ENCODE measurements at places on chromosomes 1 and 21.

- peak; percentile 30 for DNase-seq
Measured at GRCh38 chr1:35886577-35887431, 3.8 kb downstream of the AGO1 start.

DNA sequence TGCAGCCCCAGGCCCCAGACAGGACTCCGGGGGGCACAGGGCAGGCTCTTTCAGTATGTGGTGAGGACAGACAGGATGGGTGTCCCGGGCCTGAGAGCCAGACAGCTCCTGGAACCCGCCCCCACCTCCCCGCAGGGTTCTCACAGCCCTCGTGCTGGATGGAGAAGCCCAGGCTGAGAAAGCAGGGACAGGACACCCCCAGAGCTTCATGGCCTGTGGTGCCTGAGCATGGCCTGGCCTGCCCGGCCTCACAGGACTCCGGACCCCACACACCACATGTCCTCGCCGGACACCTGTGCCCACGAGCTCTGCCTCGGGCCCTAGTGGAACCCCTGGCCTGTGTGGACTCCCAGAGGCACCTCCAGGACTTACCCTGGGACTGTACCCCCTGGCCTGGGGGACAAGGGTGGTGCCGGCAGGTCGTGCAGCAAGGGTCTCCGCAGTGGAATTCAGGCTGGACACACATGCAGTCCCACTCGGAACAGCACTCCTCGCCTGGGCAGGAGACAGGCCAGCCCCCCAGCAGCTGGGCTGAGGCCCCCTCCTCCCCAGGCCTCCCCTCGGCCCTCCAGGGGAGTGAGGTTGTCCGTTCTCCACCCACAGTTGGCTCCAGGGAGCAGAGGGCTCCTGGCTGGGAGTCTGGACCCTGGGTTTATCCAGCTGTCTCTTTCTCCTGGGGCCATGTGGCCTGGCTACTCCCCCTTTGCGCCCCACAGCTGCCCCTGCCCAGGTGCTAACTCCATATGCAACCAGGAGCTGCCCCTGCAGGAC, 1.2 kb downstream of the TNFRSF18 start:
- DNase-seq: no peak

GRCh38 chr21:35905096-35905962, 155.0 kb downstream of the SETD4 start:
- DNase-seq: no peak

- no peak for DNase-seq
Measured at GRCh38 chr1:53606651-53607051, 132.3 kb downstream of the GLIS1 start.

DNA sequence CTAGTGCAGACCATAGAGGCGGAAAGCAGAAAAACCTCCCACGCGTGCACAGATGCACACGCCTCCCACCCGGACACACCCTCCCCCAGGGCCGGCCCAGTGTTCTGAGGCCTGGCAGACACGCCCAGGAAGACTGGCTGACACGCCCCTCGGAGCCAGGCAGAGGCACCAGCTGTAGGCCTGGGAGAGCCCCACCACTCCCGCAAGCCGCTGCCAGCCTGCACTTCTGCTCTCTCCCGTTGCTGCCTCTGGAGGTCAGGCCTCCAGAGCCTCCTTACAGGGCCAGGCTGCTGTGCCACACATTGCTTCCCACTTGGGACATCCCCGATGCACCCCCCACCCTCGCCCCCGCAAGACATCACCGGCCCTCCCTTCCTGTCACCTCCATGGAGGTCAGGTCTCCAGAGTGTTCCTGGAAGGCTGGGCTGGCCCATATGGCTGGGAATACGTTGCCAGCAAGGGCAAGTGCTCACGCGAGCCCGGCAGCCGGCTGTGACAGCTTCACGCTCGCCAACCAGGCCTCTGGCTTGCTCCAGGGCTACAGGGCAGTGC, 40.4 kb downstream of the CASZ1 start:
- peak; percentile 45 for DNase-seq

DNA sequence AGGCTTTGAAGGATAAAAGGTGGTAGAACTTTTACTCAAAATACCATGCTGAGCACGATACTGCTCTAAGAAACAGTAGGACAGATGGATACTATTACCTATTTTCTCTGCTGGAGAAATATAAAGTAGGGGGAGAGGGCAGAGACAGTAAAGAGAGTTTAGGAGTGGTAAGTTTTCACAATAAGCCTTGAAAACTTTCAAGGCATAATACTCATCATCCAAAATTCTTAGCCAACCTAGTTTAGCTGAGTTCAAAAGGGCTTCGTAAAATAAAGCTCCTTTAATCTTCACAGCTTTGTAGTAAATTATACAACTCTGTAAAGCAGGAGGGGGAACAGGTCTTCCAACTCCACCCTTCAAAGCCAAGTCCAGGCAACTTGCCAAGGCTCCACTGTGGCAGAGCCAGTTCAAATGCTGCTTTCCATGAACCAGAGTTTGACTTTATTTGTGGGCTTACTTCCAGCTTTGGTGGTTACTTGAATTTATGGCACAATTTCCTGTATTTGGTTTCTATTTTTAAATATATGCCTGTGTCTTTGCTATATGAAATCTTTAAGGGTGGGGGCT, 15.5 kb downstream of the TEX38 start:
- DNase-seq: no peak

DNA sequence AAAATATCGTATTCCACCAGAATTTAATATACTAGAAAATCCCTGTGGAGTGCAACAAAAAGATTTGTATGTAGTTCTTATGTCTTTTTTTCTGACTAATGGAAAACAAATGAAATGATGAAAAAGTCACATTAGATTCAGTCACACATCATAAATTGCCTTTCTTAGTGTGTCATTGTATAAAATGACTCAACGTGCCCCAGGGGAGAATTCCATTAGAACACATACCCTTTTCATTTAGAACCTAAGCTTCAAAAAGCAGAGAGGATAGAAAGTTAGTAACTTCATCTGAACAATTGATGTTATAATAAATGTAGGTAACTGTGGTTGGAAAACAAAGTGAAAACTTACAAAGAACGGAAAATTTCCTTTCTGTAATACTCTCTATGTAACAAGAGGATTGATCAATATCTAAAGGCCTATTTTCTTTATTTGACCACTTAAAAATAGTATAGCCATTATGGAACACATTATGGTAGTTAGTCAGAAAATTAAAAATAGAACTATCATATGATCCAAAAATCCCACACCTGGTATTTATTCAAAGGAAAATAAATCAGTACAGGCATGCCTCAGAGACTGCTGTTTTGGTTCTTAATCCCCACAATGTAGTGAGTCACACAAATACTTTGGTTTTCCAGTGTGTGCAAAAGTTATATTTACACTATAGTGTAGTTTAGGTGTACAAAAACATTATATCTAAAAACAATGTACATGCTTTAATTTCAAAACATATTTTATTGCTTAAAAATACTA, 1016.1 kb downstream of the KCNT2 start:
- no peak for DNase-seq

DNA sequence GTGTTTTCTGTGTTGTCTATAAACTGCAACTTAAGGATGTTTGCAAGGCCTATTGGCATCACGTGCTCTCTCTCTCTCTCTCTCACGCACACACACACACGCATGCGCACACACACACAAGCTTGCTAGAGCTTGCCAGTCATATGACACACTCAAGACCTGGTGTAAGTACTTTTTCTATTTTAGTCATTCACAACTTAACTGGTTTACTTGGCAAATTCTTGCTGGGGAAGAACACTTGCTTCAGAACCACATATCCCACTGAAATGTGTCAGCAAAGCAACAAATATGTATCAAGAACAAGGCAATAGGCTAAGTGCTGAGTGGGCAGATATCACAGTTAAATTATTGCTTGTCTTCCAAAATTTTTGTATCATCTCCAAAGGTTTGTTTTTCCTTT, 107.8 kb downstream of the DISC1 start:
- DNase-seq: no peak

DNA sequence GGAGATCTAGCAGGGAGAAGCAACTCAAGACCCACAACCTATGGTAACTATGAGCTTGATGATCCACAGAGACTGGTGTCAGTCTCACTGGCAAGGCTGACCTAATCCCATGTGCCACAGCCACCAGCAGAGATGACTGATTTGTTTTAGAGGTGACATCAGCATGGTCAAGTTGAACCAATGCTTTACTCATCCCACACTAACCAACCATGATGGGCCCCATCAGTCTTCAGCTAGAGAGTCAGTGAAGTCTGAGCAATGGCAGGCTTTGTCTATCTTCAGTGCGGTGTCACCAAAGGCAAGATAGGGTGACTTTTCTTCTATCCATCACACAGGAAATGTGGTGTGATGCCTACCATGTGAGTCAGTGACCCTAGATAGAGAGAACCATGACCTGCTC, 1470.7 kb downstream of the NCAM2 start:
- DNase-seq: no peak

DNA sequence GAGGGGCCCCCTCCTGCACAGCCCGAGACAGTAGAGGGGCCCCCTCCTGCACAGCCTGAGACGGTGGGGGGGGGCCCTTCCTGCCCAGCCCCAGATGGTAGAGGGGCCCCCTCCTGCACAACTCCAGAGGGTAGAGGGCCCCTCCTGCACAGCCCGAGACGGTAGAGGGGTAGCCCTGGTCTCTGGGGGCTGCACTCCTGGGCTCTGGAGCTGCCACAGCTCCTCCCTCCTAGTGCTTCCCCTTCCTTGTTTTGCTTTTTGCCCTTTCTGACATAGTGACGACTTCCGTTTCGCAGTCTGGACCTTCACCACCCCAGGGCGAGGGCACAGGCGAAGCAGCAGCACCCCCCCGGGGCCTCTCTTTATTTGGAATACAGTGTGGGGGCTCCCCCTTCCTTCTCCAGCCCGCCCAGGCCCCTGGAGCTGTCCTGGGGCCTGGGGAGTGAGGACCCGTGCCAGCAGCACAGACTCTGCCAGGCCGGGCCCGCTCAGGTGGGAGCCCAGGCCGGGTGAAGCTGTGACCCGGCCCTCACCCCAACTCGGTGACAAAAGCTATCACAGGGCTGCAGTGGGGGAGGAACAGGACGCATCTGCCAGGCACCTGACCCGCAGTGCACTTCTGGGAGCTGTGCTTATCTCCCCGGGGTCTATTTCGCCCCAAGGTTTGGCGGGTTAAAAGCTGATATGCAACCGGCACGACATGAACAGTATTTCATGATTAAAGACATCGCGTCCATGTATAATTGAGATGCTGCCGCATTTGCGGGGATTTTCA, 1.1 kb upstream of the PRXL2B start:
- DNase-seq: peak; percentile 86

- no peak for DNase-seq
Measured at GRCh38 chr1:14082331-14082730, 382.3 kb downstream of the PRDM2 start.

DNA sequence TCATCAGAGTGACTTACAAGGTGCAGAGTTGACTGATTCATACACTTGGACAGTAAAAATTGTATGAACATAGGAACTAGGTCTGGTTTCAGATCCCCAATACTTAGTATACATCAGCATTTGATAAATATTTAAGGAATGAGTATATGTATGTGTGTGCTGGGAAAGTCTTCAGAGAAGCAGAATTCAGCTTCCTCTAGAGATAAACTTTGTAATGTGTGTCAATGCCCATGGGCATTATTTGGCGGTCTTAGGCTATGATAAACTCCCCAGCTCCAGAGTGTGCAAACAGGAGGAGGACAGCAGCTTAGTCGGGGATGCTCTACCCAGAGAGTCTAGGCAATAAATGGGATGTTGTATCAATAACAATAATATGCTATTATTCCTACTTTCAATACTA, 2.9 kb upstream of the CAMK1G start:
- no peak for DNase-seq

GRCh38 chr1:221089273-221089672, 210.0 kb downstream of the HLX start:
- no peak for DNase-seq

DNA sequence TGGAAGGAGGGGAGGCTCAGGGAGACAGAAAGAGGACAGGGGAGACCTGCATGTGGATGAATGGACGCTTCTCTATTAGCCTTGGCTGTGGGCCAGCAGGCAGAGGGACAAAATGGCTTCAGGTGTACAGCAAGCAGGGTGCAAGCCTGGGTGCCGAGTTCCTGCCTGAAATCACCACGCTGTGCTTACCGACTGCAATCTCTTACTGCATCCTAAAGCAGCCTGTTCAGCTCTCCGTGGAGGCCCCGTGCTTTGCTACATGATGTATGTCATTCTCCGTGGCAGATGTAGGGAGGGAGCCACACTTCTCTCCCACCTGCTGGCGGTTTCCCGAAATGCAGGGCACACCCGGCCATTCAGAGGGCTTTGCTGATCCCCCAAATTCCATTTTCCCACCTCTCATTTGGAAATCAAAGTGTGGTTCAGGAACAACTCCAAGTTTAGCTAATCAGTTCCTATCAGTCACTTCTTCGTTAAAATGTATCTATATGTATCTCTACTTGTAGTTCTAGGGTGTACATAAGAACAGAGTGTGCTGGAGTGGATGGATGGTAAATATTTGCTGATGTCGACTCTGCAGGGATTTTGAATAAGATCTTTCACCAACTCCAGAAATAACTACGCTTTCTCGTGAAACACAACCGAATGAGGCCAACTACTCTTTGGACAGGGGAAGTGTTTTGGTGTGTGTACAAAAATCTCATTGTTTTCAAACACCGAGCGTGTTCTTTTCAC, 122.3 kb upstream of the BACE2 start:
- DNase-seq: no peak

DNA sequence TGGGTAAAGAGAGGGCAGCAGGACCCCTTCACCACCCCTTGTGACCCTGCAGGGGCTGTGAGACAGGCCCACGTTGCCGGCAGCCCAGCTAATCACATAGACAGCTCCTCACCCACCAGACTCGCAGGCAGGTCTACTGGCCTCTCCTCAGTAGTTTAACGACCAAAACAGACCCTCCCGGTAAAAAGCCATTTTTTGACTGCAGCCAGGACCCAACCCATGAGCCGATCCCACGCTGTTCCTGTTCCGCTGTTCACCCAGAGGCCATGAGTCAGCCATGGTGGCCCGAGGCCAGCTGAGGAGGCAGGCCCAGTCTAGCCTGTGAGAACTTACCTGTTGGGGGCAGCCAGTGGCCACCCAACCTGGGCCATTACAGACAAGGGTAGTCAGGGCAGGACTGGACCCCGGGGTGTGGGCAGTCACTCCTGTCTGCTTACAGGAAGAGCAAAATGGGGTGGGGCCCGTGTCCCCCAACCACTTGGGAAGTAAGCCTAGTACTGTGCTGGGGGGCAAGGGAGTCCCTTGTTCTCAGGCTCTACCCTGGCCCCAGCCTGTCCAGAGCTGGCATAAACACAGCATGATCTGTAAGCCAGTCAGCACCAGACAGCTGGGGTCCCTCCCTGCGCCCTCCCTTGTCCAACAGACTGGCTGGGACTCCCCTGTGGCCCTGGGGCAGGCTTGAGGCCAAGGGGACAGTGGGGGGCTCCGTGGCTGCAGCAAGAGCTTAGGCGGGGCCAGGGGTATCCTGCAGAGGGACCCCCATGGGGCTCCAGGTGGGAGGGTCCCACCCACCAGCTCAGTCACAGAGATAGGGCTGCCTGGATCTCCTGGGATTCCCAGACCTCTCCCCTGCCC, 61.9 kb downstream of the WNT9A start:
- DNase-seq: no peak

DNA sequence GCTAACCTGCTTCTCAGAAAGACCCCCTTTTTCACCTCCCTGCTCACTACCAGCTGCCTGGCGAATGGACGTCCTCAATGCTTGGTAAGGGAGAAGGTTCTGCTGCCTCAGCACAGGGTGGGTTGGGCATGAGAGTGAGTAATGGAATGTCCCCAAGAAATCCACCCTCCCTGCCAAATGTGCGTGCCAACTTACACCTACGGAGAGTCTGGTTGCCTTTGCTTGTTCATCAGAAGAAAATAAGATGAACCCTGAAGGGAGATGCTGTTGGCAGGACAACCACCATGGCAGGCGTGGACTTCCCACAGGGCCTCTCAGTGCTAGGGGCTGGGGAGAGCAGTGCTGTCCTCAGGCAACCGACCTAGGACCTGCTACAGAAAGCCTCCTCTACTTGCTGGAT, 106.0 kb downstream of the XCL2 start:
- DNase-seq: no peak

- DNase-seq: no peak
Measured at GRCh38 chr1:78069784-78070183, 24.0 kb downstream of the GIPC2 start.

Measured in germinal center (tissue), 1 donor.